Glutamatergic neuron (in vitro differentiated cells): ENCODE measurements at places on chromosomes 3 and 15. TPM values are rescaled to one million over a fixed set of nuclear protein-coding genes. Genes with fewer than 3 reads are reported as not detected.

DNA sequence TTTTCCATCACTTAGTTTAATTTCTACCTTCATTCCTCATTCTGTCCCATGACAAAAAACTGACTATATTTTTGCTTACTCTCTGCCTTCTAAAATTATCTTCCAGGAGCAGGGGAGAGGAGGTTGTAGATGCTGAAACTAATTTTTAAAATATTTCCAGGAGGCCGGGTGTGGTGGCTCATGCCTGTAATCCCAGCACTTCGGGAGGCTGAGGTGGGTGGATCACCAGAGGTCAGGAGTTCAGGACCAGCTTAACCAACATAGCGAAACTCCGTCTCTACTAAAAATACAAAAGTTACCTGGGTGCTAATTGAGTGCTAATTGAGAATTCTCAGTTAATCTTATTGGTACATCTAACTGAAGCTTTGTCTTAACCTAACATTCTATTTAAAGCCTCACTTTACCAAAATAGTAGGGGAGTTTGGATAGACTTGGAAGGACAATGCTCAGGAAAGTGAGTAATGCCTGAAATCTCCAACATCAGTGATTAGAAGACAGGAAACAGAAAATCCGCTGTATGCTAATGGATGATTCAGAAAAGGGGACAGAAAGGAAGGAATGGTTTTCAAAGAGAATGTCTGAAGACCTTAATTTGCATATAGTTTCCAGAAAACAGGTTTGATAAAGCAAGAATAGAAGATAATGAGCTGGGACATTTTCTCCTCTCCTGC, 336.1 kb downstream of the GBE1 start:
- no peak for DNase-seq

- no peak for DNase-seq
These were observed 333.5 kb downstream of the FOXP1 start for GRCh38 chr3:71250026-71250425.

- no peak for DNase-seq
These were observed 249.1 kb downstream of the OCA2 start for GRCh38 chr15:27850050-27850449.

Gene ACAP2
- total RNA-seq, result 60.9 TPM

Gene CHRM5
- total RNA-seq, result not detected

Gene GXYLT2
- 10.9 TPM for total RNA-seq
